ENCODE measurements at places on chromosomes 13 and 19. TPM values are rescaled to one million over a fixed set of nuclear protein-coding genes. Genes with fewer than 3 reads are reported as not detected.

DNA sequence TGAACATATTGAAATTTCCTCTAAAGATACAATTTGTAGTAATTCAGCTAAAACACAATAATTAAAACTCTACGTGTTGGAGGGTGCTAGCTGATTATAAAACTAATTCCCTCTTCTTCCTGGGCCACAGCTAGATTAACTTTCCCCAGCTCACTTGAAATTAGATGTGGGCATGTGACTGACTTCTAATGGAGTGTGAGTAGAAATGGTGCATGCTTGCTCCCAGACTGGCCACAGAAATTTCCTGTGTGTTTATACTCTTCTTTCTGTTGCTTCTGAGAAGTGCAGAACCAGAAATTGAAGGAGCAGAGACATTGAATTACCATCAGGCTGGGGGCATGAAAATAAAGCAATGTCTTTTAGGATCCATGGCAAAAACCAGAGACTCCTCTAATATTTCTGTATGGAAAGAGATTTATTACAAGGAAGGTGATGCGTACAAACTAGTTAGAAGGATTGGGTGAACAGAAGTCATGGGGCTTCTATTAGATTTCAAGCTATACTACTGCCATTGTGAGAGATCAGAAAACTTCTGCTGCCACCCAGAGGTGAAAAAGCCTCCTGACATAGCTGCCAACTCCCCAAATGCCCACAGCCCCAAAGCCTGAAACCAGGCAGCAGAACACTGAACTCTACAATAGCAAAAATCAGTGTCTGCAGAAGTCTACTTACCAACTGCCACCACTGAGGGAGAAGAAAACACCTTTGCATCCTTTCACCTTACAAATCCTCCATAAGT, 379.2 kb upstream of the MIR17HG start:
- no peaks in the 10 kb centered on the region for H3K27me3 ChIP-seq
- no peak overlapping the region for H3K27ac ChIP-seq
- H3K36me3 ChIP-seq, result no peaks in the 10 kb centered on the region
- no peaks in the 10 kb centered on the region for H3K4me1 ChIP-seq
- H3K4me3 ChIP-seq, result no peak overlapping the region

The EBPL gene
- 173 TPM for total RNA-seq

- H3K36me3 ChIP-seq, result no peaks in the 10 kb centered on the region
- H3K4me1 ChIP-seq, result no peaks in the 10 kb centered on the region
- H3K27ac ChIP-seq, result no peak overlapping the region
- DNase-seq, result no peak
These were observed 287.1 kb downstream of the OXGR1 start for GRCh38 chr13:96707146-96707545.

GRCh38 chr13:69595181-69595580, 512.4 kb upstream of the ATXN8OS start:
- no peak overlapping the region for H3K4me3 ChIP-seq
- H3K36me3 ChIP-seq, result no peaks in the 10 kb centered on the region
- H3K4me1 ChIP-seq, result no peaks in the 10 kb centered on the region
- no peak for DNase-seq
- H3K27me3 ChIP-seq, result no peaks in the 10 kb centered on the region

The CABP5 gene
- not detected for total RNA-seq

GRCh38 chr13:32904266-32904665, 112.0 kb upstream of the KL start:
- H3K36me3 ChIP-seq, result no peaks in the 10 kb centered on the region
- no peaks in the 10 kb centered on the region for H3K27me3 ChIP-seq
- H3K4me3 ChIP-seq, result no peak overlapping the region
- peaks cover 5% of the 10 kb centered on the region for H3K4me1 ChIP-seq
- no peak overlapping the region for H3K27ac ChIP-seq
- no peak for DNase-seq

- H3K4me1 ChIP-seq, result no peaks in the 10 kb centered on the region
- no peak for DNase-seq
- H3K4me3 ChIP-seq, result no peak overlapping the region
- H3K36me3 ChIP-seq, result no peaks in the 10 kb centered on the region
These were observed 21.6 kb downstream of the SGCG start for GRCh38 chr13:23202383-23202782.

DNA sequence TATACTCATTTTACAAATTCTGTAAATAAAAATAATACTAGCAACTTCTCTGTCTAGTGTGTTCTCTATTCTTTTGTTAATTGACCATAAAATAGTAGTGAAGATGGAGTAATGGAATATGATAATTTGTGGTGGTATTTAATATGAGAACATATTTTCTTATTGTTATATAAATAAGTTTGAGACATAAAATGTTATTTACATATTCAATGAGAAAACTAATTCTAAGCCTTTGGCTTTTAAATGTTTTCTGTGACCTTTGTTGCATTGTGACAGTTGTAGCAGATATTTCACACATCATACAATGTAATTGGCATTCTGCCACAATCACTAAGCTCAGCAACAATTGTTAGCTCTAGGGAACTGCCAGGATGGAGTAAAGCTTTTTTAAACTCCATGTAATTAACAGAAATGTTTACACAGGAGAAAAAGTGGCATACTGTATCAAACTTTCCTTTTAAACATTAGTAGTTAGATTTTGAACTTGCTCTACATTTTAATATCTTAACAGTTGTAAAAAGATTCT, 562.1 kb upstream of the PCDH9 start:
- no peak overlapping the region for H3K27ac ChIP-seq
- H3K4me3 ChIP-seq, result no peak overlapping the region
- no peak for DNase-seq
- H3K27me3 ChIP-seq, result no peaks in the 10 kb centered on the region

The PSG3 gene
- total RNA-seq, result not detected

The PLD3 gene
- total RNA-seq, result 902 TPM

The ZNF132 gene
- 9.9 TPM for total RNA-seq

All from adrenal gland (tissue), 19 donors.